Stimulated activated CD4-positive, alpha-beta T cell treated with anti-CD3 and anti-CD28 coated beads, TNF-alpha, amount 100 ng/mL, for 1 hour (primary cell): ENCODE measurements at places on chromosomes 13 and 19.

DNA sequence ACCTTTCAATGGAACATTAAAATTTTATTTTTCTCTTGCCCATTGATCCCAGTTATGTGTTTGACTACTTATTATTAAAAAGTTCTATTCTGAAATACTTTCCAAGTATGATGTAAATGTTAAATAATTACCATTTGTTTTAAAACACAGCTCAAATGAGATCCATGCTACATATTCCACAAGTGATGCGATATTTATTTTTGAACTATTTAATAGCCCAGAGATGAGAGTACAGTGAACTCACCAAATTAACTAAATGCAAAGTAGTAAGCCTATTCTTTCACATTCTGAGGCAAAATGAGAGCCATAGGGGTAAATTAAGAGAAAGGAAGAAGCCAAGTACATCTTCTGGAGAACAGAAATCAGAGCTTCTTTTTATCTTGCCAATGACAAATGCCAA lies 1.2 kb upstream of the DCLK1 start:
- DNase-seq, result no peak

GRCh38 chr13:33657274-33657673 lies 160.7 kb upstream of the RFC3 start:
- no peak for DNase-seq

DNA sequence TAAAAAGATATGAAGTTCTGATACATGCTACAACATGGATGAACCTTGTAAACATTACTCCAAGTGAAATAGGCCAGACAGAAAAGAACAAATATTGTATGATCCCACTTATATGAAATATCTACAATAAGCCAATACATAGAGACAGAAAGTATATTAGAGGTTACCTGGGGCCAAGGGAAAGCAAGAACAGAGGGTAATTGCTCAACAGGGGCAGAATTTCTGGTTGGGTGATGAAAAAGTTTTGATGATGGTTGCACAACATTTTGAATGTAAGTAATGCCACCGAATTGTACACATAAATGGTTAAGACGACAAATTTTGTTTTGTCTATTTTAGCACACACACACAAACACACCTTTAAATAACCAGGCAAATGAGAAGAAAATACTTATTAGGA lies 268.4 kb downstream of the FOXO1 start:
- no peak for DNase-seq

DNA sequence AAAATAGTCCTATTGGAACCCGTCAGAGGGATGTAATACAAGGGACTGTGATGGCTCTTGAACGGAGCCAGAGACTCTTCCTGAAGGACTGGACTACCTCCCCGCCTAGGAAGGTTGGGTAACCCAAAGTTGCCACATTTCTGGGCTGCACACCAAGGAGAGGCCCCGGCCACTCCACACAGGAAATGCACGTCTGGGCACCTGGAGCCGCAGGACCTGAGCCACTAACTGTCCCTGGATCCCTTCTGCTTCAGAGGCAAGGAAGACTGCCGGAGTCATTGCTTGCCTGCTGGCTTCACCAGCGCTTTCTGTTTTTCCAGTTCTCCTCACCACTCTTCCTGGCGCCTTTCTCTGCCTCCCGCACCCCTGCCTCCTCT lies 1.2 kb upstream of the FLT1 start:
- no peak for DNase-seq

- DNase-seq, result no peak
These were observed 3.9 kb upstream of the PLPP2 start for GRCh38 chr19:294946-295686.

- no peak for DNase-seq
These were observed 9.9 kb downstream of the RANBP3 start for GRCh38 chr19:5967994-5968430.

DNA sequence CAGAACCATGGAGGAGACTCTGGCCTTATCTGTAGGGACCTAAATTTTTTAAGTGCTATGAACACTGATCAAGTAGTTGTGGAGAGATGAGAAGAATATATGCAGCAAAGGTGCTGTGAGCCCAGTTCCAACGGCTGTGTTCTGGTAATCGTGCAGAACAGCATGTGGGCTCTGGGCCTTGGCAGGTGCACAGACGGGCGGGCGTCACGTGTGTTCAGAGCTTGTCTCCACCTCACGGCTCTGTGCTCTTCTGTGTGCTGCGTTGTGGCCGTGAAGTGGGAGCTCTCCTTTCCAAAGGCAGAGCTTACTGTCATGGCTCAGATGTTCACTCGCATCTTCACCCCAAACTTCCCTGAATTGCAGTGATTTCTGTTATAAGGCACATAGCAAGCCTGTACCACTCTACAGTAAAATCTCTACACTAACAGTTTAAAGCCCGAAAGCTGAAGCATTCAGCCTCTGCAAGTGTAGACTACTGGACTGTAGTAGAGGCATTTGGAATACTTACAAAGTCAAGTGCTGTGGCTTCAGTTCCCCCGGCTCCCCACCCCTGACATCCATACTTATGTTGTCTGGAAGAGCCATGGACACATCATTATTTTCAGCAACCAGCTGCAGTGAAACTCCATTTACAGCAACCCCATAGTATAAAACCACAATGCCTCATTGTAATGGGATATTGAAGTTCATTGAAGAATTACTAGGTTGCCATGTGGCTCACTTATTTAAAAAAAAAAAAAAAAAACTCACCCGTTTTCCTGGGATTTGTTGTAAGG lies 27.5 kb upstream of the TEX29 start:
- DNase-seq, result no peak

- no peak for DNase-seq
These were observed 1.5 kb downstream of the EGLN2 start for GRCh38 chr19:40800339-40800996.

DNA sequence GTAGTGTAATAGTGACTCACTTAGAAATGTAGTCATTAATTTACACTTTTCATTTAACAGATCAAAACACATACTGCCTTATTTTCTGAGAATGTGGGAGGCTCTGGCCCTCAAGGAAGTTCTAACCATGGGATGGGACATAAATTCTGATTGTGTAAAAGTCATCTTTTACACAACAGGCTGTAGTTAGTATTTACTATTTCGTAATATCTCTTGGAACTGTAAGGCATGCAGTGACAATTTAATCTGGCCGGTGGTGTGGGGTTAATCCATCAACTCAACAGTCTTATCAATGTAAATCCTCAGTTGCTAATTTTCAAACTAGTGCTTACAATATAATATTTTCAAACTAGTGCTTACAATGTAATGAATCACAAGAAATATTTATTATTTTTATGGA lies 1599.2 kb downstream of the EFNB2 start:
- DNase-seq, result no peak

DNA sequence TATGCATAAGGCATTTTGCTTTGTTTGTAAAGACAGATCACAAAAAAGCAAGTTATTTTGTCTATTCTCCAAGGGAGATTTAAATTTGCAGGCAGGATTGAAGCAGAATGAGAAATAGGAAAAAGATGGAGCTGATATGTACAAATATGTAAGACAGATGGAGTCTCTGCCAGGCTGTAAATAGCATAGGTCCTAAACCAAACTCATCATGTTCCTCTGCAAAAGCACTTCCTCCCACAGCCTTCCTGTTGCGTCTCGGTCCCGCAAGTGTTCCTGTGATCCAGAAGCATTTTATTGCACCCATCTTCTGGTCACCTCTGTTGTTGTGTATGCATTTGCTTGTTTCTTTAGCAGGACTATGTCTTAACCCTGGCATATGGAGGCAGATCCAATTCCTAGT lies 95.7 kb upstream of the CLDN10 start:
- DNase-seq, result no peak

DNA sequence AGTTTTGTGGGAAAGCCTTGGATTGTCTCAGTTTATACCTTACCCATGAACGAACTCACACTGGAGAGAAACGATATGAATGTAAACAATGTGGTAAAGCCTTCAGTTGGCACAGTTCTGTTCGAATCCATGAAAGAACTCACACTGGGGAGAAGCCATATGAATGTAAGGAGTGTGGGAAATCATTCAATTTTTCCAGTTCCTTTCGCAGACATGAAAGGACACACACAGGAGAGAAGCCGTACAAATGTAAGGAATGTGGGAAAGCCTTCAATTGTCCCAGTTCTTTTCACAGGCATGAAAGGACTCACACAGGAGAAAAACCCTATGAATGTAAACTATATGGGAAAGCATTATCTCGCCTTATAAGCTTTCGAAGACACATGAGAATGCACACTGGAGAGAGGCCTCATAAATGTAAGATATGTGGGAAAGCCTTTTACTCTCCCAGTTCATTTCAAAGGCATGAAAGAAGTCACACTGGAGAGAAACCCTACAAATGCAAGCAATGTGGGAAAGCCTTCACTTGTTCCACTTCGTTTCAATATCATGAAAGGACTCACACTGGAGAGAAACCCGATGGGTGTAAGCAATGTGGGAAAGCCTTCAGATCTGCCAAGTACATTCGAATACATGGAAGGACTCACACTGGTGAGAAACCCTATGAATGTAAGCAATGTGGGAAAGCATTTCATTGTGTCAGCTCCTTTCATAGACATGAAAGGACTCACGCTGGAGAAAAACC lies 7.5 kb upstream of the ZNF440 start:
- no peak for DNase-seq

GRCh38 chr19:13817615-13818371 lies 22.6 kb downstream of the ZSWIM4 start:
- no peak for DNase-seq

DNA sequence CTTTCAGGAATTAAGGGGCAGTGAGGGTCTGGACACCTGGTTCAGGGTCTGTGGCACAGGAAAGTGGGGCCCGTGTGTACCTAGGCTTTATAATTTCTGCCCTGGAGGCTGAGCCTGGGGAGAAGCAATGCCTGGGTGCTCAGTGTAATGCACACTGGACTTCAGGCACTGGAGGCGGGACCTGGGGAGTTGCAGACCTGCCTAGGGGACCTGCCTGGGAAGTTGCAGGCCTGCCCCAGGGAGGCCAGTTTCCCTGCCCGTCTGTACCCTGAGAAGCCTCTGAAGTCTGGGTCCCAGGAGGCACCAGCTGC lies 2.5 kb upstream of the TMEM59L start:
- DNase-seq, result no peak

DNA sequence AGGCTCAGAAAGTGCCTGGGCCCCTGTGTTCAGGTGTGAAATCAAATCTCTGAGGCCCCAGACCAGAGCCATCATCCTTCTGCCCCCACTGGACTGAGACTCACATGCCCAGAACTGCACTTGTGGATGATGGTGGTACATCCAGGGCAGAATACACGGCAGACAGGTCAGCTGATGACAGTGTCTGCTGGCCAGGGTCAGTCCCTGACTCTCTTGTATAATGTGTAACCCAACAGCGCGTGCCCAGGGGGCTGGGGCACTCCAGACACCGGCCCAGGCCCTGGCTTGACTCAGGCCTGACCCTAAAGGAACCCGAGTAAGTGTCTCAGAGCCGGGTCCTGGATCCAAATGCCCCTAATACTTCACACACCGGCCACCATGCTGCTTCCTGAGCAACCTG lies 37.4 kb upstream of the GATAD2A start:
- DNase-seq, result no peak

GRCh38 chr13:108463340-108463739 lies 166.1 kb upstream of the MYO16 start:
- DNase-seq, result no peak

- no peak for DNase-seq
These were observed 154.8 kb downstream of the TBC1D4 start for GRCh38 chr13:75327135-75327510.

- DNase-seq, result no peak
These were observed 107.2 kb downstream of the RAB20 start for GRCh38 chr13:110454227-110454859.

DNA sequence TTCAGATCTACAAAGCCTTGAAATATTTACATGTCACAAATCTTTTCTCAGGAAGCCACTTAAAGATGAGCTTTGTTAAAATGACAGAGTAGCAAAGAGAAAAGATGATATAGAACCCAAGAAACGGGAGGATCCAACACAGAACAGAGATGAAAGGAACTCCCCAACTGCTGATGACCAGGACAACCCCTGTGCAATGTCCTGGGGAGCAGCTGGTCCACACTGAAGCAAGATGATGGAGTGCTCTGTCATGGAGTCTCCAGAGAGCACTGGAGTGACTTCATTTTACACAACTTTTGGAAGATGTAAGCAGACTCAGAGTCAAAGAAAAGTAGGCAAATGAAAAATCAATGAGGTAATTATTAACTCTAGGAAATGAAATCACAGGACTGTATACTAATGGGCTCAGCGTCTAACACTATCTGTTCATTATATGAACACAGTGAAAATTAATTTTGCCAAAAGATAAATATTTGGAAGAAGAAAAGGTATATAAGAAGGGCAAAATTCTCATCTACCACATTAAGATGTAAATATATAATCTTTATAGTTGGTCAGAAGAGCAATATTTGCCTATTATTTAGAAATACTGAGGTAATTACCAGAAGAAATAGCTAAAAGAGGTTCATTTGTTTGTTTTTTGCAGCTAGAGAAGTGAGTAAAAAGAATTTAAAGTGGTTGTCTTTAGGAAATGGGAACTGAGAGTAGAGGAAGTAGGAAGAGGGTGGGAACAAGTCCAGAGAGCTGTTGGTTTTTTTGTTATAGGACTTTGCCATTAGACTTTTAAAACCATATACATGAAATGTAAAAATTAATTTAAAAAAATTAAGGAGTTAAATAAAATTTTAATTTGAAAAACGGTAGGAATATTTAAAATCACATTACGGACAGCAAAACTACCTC lies 30.5 kb downstream of the MTRF1 start:
- no peak for DNase-seq

DNA sequence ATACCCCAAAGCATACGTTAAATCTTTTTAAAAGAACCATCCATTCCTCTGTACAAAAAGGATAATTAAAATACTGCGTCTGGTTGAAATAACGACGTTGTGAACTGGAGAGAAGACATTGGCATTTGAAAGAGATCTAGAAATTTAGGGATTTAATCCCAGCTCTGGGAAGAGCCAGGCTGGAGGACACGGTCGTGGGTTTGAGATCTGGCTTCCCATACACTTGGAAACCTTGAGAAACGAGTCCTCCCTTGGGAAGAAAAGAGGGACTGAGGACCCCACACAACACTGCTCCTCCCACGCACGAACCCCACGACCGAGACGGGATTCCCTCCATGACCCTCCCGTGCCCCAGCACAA lies 625 bp downstream of the ZNF709 start:
- no peak for DNase-seq

- DNase-seq, result peak; percentile 33
These were observed 186.2 kb downstream of the USP12 start for GRCh38 chr13:26985285-26985878.
